HFFc6 (cell line): ENCODE measurements at places on chromosomes 13 and 19. TPM values are rescaled to one million over a fixed set of nuclear protein-coding genes. Genes with fewer than 3 reads are reported as not detected.

GRCh38 chr13:49759503-49759902 is 33.0 kb downstream of the KPNA3 start:
- H3K27me3 ChIP-seq: no peaks in the 10 kb centered on the region; the same call in 1 of the 2 replicates
- H3K36me3 ChIP-seq: peaks cover 24% of the 10 kb centered on the region
- DNase-seq: no peak
- H3K27ac ChIP-seq: peak overlapping the region; percentile 21; the same call in 1 of the 2 replicates

DNA sequence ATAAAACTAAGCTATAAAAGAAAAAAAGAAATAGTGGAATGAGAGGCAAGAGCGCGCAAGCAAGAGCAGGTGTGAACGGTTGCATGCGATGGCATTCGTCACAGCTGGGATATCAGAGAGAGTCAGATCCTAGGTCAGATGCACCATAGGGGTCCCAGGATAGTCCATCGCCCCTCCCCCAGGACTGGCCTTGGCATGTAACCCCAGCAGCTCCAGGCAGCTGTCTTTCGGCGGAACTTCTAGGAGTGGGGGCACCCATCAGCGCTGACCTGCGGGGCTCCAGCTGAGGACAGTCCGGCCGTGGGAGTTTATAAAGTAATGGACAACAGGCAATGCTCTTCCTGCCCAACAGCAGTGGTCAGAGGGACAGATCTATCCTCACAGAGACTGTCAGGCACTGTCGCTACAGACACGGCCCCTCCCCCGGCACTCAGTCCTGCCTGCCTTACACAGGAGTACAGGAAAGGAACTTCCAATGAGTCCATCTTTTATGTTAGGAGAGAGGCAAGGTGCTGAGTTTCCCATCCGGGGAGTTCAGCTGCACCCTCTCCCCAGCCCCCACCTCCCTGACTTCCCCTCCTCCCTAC is 1.4 kb downstream of the SIAH3 start:
- no peaks in the 10 kb centered on the region for H3K36me3 ChIP-seq
- H3K27ac ChIP-seq: no peak overlapping the region
- H3K4me1 ChIP-seq: no peaks in the 10 kb centered on the region
- DNase-seq: no peak

GRCh38 chr13:44470638-44471562 is 97.3 kb downstream of the SERP2 start:
- peak overlapping the region; percentile 71 for H3K4me3 ChIP-seq
- peaks cover 55% of the 10 kb centered on the region for H3K4me1 ChIP-seq
- H3K27me3 ChIP-seq: peaks cover 1% of the 10 kb centered on the region; the same call in 1 of the 2 replicates
- DNase-seq: no peak
- H3K27ac ChIP-seq: peak overlapping the region; percentile 30

- no peaks in the 10 kb centered on the region for H3K4me1 ChIP-seq
- no peaks in the 10 kb centered on the region; the same call in 1 of the 2 replicates for H3K27me3 ChIP-seq
- H3K27ac ChIP-seq: no peak overlapping the region
- H3K4me3 ChIP-seq: no peak overlapping the region
- H3K36me3 ChIP-seq: peaks cover 32% of the 10 kb centered on the region
Observed at GRCh38 chr13:95207769-95208366, 93.4 kb downstream of the ABCC4 start.

DNA sequence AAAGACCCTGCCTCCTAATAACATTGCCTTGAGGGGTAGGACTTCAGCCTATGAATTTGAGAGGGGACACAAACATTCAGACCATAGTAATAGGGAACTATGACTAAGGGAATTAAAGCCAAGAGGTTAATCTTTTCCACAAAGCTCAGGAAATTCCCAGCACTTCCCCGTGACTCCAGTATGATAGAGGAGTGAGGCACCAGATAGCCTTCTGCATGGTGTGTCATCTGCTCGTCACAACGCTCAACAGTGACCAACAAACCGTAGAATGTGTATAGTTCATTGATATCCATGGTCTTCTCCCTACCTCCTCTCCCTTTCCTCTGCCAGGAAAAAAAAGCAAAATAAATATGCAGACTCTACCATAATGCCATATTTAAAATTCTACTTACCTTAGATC is 64.4 kb downstream of the B3GLCT start:
- H3K4me3 ChIP-seq: no peak overlapping the region
- H3K36me3 ChIP-seq: 0 out of 2 replicates have a peak, but pooled peaks cover 2% of the 10 kb centered on the region
- H3K27ac ChIP-seq: no peak overlapping the region
- H3K4me1 ChIP-seq: no peaks in the 10 kb centered on the region

GRCh38 chr13:39263033-39263432 is 224.8 kb downstream of the NHLRC3 start:
- H3K36me3 ChIP-seq: no peaks in the 10 kb centered on the region
- H3K27me3 ChIP-seq: no peaks in the 10 kb centered on the region; the same call in 1 of the 2 replicates
- DNase-seq: peak; percentile 39
- H3K27ac ChIP-seq: no peak overlapping the region

- no peak overlapping the region for H3K4me3 ChIP-seq
- no peak overlapping the region for H3K27ac ChIP-seq
- H3K36me3 ChIP-seq: no peaks in the 10 kb centered on the region
- H3K4me1 ChIP-seq: peaks cover 6% of the 10 kb centered on the region; the same call in 1 of the 2 replicates
- no peak for DNase-seq
- H3K27me3 ChIP-seq: peaks cover 14% of the 10 kb centered on the region
Observed at GRCh38 chr13:109665240-109665639, 121.1 kb downstream of the IRS2 start.

DNA sequence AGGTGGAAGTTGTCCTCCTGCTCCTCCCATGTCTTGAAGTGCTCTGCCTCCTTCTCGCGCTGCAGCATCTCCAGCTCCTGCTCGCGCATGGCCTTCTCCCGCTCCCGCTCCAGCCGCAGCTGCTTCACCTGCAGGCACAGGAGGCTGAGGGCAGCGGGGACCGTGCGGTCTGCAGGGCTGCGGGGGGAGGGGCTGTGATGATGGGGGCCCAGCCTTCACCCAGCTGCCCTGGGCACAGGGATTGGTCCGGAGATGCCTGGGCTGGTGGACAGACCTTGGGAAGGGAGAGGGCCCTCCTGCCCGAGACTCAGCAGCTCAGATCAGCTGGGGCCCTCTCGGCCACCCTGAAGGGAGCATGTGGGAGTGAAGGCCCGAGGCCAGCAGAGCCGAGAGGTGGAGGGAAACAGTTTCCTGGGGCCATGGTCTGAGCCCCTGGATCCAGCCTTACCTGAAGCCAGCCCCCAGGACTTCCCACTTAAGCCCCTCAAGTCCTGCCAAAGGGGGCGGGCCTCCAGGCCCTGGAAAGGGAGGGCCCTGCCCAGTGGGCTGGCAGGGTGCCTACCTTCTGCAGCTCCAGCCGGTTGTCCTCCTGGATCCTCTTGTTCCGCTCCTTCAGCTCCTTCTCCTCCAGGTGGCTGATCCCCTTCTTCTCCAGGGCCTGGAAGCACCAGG is 6.3 kb downstream of the CACTIN start:
- no peak overlapping the region for H3K27ac ChIP-seq
- peaks cover 13% of the 10 kb centered on the region for H3K4me1 ChIP-seq
- H3K27me3 ChIP-seq: peaks cover 4% of the 10 kb centered on the region
- no peak for DNase-seq
- no peak overlapping the region for H3K4me3 ChIP-seq
- H3K36me3 ChIP-seq: peaks cover 9% of the 10 kb centered on the region; the same call in 1 of the 2 replicates

GRCh38 chr13:47066226-47066625 is 169.4 kb upstream of the HTR2A start:
- H3K36me3 ChIP-seq: no peaks in the 10 kb centered on the region; the same call in none of the 2 replicates
- no peak for DNase-seq
- H3K4me3 ChIP-seq: no peak overlapping the region
- no peaks in the 10 kb centered on the region; the same call in 1 of the 2 replicates for H3K27me3 ChIP-seq
- no peaks in the 10 kb centered on the region for H3K4me1 ChIP-seq
- no peak overlapping the region for H3K27ac ChIP-seq

GRCh38 chr13:96044238-96044637 is 9.0 kb downstream of the UGGT2 start:
- H3K27me3 ChIP-seq: no peaks in the 10 kb centered on the region
- no peaks in the 10 kb centered on the region for H3K4me1 ChIP-seq
- H3K27ac ChIP-seq: no peak overlapping the region
- peaks cover 14% of the 10 kb centered on the region for H3K36me3 ChIP-seq
- no peak for DNase-seq

GRCh38 chr13:76004416-76004815 is 368.3 kb downstream of the LMO7 start:
- DNase-seq: no peak
- H3K27ac ChIP-seq: no peak overlapping the region
- H3K36me3 ChIP-seq: no peaks in the 10 kb centered on the region

DNA sequence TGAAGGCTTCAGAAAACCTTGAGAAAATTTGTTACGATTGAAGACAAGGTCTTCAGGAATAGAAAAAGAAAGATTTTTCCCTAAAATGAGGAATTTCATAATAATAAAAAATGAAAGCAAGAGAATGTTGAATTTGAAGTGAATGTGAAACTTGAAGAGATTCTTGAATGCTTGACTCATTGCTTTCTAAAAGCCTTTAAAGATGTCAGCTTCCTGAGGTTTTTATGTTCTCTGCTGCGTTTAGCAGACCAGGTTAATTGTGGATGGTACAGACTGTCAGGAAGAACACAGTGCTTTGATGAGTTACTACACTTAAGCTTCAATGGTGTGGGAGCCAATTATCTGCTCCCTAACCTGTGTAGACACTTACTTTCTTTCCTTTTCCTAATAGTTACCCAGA is 96.3 kb upstream of the FNDC3A start:
- peaks cover 18% of the 10 kb centered on the region for H3K4me1 ChIP-seq
- no peak overlapping the region for H3K27ac ChIP-seq
- no peak overlapping the region for H3K4me3 ChIP-seq

DNA sequence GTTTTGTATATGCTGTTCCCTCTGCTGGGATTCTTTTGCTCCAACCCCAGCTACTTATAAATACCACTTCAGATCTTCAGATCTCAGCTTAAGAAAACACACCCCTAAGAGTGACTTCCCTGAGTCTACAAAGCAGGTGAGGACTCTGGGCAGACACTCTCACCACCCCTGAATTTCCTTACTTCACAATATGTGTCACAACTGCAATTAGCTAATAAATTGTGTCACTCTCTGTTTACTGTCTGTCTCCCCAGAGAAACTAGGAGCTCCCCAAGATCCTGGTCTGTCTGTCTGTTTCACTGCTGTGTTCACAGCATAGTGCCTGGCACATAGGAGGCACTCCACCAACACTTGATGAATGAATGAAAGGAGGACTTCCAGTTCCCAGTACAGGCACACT is 14.4 kb downstream of the CEBPA start:
- no peak overlapping the region for H3K27ac ChIP-seq
- peaks cover 18% of the 10 kb centered on the region for H3K4me1 ChIP-seq
- no peak overlapping the region for H3K4me3 ChIP-seq
- no peak for DNase-seq
- peaks cover 23% of the 10 kb centered on the region for H3K27me3 ChIP-seq

- peaks cover 23% of the 10 kb centered on the region for H3K4me1 ChIP-seq
- peak; percentile 50 for DNase-seq
- H3K36me3 ChIP-seq: no peaks in the 10 kb centered on the region; the same call in 1 of the 2 replicates
Observed at GRCh38 chr13:83350569-83350968, 531.7 kb downstream of the SLITRK1 start.

GRCh38 chr13:34864671-34865070 is 77.4 kb upstream of the NBEA start:
- no peak overlapping the region for H3K4me3 ChIP-seq
- H3K27me3 ChIP-seq: no peaks in the 10 kb centered on the region
- DNase-seq: no peak
- H3K36me3 ChIP-seq: no peaks in the 10 kb centered on the region
- H3K27ac ChIP-seq: no peak overlapping the region

DNA sequence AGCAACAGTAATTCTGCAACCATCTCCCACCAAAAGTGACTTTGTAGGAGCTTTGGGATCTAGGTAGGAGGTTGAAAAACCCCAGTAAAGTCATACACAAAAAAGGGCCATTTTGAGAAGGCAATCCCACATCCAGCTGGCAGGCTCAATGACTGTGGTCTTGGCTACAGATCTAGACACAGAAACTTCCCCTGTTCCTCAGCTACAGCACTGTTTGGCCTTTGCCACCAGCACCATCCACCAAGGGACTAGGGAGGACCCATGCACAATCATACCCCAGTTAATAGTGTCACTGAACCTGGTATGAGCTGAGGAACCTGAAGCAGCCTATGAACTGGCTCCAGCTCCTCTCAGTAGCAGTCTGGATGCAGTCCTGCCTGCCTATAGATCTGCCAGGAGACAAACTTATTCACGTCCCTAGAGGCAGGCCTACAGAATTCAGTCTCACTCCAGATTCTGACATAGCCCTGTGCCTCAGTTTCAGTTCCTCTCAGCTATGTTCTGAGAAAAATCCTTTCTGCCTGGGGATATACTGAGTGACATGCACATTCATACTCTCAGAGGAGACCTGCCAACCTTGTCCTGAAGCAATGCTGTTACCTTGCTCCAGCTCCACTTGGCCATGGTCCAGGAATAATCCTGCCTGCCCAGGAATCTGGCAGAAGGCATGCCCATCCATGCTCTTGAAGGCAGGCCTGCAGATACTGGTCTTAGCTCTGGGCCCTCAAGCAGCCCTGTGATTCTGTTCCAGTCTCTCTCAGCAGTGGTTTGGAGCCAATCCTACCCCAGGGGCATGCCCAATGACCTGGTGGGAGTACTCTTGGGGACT is 2048.3 kb upstream of the PCDH20 start:
- H3K4me3 ChIP-seq: no peak overlapping the region
- H3K27ac ChIP-seq: no peak overlapping the region

GRCh38 chr13:37357548-37357947 is 241.0 kb downstream of the POSTN start:
- no peak overlapping the region for H3K27ac ChIP-seq
- no peaks in the 10 kb centered on the region for H3K36me3 ChIP-seq
- DNase-seq: no peak

Gene SYCN
- not detected in 3 replicates for total RNA-seq

Gene NLRP9
- not detected in 3 replicates for total RNA-seq

Gene SIGLEC9
- not detected in 3 replicates for total RNA-seq

Gene SYNE4
- 0.07 to 0.32 TPM (median 0.31 TPM) in 3 replicates for total RNA-seq

Gene EXOC3L2
- total RNA-seq: not detected in 3 replicates

Gene NAT14
- total RNA-seq: 55.4 to 73.5 TPM (median 71.7 TPM) in 3 replicates

Gene SPRED3
- 13.7 and 15.3 TPM in 2 replicates for total RNA-seq

Gene WDR83
- total RNA-seq: 12.0 and 13.3 TPM in 2 replicates

Gene SMIM17
- not detected in 3 replicates for total RNA-seq

Gene CAPNS1
- total RNA-seq: 1,110 to 1,309 TPM (median 1,240 TPM) in 3 replicates
